ENCODE measurements at places on chromosomes 2 and 18.
A peak's percentile ranks its signal among the peaks of the same experiment; 100 is the strongest.

DNA sequence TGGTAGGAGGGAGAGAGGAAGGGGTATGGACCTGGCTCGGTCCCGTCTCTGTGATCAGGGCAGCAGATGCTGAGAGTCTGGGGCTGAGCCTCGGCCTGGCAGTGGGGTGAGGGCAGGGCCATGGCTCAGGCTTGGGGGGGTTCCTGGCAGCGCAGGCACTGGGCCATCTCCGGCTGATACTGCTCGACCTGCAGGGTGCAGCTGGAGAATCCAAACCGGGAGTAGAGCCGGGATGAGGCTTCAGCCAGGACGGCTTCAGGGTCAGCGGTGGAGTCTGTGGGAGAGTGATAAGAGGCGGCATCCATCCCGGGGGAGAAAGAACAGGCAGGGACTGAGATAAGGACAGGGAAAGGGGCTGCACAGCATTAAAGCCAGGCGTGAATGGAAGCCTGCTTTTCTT, 7.7 kb downstream of the SLC30A3 start:
- DNase-seq: no peak

DNA sequence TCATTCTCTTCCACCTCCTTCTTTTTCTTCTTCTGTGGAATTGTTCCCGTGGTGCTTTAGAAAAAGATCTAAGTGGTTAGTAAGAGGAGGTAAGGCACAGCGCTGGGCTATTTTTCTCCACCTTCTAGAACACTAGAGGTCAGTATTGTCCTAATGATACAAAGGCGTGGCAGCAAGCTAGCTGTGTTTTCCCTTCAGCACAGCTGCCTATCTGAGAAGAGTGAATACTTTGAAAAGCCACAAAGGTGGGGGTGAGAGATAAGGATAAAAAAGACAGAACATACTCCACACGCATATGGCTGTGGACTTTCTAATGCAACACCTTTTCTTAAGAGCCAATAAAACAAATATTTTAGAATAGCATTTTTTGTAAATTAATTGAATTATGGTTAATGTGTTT, 2.1 kb downstream of the CNTNAP5 start:
- peak; percentile 87 for DNase-seq

- no peak for DNase-seq
These were observed 169.6 kb upstream of the RGPD4 start for GRCh38 chr2:107657049-107657448.

- DNase-seq: peak; percentile 11
These were observed 643.1 kb downstream of the CNTNAP5 start for GRCh38 chr2:124668161-124668560.

DNA sequence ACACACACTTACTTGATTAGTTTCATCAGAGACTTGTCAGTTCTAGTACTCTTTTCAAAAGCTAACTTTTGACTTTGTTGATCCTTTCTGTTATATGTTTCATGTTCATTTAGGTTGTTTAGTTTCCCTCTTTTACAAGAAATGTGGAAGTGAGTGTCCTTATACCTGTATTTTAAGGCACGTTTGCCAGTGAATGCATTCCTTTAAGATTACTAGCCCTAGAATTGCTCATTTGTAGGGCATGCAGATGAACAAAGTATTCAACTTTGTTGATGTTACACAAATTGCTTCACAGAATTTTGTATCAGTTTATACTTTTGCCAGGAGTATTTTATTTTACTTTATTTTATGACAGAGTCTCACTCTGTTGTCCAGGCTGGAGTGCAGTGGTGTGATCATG, 6.3 kb downstream of the IL1RL2 start:
- DNase-seq: no peak

- no peak for DNase-seq
These were observed 53.1 kb downstream of the VIL1 start for GRCh38 chr2:218471982-218472381.

- no peak for DNase-seq
These were observed 20.3 kb upstream of the SH3RF3 start for GRCh38 chr2:109108740-109109139.

- no peak for DNase-seq
These were observed 435.0 kb downstream of the TMEM182 start for GRCh38 chr2:103196802-103197201.

- no peak for DNase-seq
These were observed 244.4 kb upstream of the VRK2 start for GRCh38 chr2:57802243-57802642.

DNA sequence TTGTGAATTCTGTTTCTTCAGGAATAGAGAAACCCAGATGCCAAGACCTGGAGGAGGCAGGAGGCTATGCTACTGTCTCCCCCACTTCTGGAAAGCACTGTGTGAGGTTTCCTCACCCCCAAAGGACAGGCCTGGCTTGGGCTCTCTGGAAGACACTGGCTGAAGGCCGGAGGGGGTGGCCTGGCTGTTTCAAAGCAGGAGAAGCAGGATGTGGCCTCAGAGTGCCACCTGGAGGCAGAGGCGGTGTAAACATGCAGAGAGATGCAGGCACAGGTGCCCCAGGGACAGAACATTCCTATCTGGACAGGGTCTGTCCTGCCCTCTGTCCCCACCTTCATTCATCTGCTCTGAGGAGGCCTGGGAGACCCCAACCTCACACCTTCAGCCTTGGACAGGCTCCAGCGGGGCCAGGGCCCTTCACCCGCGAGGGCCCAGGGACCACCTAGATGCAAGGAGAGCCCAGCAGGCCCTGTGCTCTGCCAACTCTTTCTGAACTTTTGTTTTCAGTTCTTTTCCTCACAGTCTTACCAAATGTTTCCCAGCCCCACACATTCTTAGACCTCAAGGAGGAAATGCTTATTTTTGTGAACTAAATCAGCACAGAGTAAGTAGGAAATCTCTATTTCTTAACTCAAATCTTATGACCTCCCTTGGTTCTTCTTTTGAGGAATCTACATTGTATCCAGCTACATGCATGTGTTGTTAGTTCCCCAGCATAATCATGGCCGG, 79.2 kb downstream of the LONRF2 start:
- DNase-seq: peak; percentile 82

DNA sequence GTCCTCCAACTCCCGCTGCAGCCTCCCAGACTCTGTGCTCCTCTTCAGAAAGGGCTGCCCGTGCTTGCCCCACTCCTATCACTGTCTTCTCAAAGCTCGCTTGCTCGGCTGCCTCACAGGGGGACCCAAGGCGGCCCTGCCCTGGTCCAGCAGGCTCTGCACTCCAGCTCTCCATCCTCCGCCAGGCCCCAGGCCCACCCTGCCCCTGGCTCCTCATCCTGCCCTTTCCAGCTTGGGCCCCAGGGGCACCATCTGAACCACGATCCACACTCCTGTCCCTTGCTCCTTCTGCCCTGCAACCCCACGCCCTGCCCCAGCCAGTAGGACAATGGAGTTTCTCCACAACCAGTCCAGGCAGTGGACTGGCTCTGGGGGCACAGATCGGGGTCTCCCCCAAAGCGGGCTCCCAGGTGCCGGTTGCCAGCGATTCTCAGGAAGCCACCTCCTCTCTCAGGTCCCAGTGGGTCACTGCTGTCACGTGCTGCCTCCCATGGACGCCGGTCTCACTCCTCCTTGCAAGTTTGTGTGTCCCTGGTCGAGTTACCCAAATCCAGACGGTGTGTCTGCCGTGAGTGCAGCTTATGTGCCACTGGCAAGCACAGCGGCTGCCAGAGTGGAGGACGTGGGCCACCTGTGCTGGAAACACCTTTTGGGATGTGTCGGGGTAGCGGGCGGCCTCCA, 238.5 kb downstream of the HDAC4 start:
- DNase-seq: no peak

GRCh38 chr2:196291873-196292800, 120.8 kb upstream of the STK17B start:
- no peak for DNase-seq

GRCh38 chr2:38731684-38732221, 19.4 kb downstream of the SRSF7 start:
- no peak for DNase-seq

- no peak for DNase-seq
These were observed 16.4 kb upstream of the IL1RL1 start for GRCh38 chr2:102294802-102295489.

DNA sequence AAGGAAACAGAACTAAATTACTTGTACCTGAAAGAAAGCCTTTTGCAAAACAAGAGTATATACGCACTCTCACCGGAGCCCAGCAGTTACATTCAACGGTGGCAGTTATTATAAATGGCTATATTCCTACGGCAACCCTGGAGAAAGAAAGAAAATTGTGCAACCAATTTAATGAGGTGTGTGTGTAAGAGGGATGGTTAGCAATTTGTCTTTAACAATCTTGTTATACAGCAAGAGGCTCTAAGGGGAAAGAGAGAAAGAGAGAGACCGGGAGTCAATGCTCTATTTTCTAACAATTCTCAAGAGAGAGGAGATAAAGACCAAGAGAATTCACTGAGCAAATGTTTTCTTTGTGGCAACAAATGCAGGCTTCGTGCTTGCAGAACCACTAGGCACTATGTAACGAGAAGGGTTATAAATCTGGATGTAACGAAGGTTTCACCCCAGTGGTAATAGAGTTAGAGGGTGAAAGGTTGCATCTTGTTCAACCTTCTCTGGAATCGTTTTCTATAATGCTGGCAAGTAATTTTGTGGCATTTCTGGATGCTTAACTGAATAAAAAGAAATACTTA, 359.1 kb upstream of the SPRED2 start:
- no peak for DNase-seq

DNA sequence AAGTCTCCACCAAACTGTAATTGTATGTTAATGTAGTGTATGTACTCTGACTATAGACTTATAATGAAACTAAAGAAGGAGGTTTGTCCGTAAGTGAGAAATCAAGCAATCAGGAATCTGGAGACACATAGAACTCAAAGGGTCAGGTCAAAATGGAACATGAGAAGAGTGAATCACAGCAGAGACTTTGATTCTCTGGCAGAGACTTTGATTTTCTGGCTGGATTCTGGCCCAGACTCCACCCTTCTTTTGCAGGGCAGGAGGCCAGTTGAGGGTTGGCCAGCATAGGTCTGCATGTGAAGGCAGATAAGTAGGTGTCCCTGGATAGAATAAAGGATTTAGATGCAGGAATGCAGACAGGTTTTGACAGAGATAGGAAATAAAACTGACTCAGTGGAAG, 11.0 kb upstream of the NCKAP5 start:
- no peak for DNase-seq

DNA sequence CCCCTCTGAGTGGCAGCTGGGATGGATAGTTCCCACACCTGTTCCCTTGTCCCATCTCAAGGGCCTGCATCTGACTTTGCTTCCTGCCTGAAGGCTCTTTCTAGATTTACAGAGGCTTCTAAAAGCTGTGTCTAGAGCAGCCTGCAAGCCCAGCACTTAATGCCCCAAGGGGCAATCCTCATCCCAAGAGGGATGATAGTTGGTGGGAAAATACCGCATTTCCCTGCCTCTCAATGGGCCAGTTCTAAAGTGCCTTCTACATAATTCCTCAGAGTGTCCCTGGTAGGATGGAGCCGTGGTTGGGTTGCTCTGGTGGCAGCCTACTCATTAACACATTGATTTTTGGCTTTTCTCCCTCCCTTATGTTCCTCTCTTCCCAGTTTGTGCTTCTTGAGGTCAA, 29.5 kb downstream of the LAMA3 start:
- DNase-seq: no peak

GRCh38 chr2:82665691-82666090, 1793.4 kb downstream of the SUCLG1 start:
- DNase-seq: no peak

GRCh38 chr2:25259737-25260124, 82.0 kb downstream of the DNMT3A start:
- no peak for DNase-seq

- DNase-seq: no peak
These were observed 58.8 kb upstream of the TANK start for GRCh38 chr2:161101406-161101805.

GRCh38 chr18:923144-923866, 18.6 kb downstream of the ADCYAP1 start:
- peak; percentile 95 for DNase-seq

DNA sequence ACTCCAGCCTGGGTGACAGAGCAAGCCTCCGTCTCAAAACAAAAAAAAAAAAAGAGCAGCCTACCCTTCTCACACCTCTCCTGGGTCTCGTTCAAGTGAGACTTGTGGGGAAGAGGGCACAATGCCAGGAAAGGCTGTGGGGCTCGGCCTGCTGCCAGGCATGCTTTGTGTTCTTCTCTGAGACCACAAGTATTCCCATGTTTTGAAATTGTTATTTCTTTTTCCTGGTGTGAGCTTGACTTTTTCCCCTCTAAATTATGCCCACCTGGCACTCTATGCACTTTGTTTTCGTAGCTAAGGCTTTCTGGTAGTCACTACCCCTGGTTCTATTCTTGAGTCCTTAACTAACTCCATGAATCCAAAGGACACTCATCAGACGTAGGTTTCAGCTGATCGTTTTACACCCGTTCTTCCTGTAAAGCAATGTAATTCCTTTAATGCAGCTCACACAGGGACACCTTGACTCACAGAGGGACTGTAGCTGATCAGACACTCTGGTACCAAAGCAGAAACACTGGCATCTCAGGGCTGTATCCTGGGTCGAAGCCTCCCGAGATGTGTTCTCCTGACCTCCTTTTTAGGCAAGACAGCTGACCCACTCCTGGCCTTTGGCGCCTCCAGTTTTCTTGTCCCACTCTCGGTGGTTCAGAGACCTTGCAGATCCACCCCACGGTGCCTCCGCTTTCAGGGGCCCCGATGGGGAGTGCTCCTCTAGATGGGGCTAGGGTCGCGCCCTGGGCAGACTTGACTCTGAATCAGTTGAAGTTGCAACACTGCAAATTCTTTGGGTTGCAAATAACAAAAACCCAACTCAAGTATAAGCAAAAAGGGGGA, 193.3 kb upstream of the AGAP1 start:
- DNase-seq: no peak

GRCh38 chr2:174691201-174691779, 73.0 kb downstream of the CHRNA1 start:
- no peak for DNase-seq

GRCh38 chr18:63905361-63905760, 2.4 kb upstream of the SERPINB10 start:
- no peak for DNase-seq

DNA sequence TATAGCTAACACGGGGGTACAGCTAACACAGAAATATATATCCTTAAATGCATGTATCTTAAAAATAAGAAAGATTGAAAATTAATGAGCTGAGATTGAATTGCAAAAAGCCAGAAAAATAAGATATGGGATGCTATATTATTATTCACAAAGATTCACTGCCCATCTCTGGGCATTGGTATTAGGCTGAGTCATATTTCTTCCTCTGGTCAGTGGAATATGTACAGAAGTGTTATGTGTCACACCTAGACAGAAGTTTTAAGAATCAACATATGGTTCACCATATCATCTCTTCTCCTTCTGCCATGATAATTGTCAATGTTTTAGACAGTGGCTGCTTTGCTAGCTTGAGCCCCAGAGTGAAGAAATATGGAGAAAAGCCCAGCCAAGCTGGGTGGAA, 14.0 kb upstream of the MCFD2 start:
- DNase-seq: no peak

- DNase-seq: no peak
These were observed 5.9 kb upstream of the USP40 start for GRCh38 chr2:233572468-233572867.

DNA sequence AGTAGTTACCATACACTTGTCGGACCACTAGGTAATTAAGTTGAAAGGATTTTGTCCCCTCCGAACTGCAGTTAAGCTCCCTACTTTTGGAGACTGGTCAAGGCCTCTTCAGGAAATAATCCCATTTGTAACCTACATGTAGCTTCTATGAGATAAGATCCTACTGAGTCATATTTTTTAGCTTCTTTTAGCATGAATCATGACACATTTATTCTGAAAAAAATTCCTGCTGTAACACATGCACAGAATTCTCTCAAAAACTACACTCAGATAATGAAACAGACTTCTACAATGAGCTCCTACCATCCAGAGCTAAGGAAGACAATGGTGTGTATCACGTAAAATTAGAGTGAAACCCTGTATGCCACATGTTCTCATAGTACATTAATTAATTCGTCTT, 100.7 kb upstream of the CCDC195 start:
- no peak for DNase-seq
